ENCODE measurements at places on chromosomes 3 and 15.

GRCh38 chr3:89494734-89495133, 387.3 kb downstream of the EPHA3 start:
- DNase-seq, result no peak

DNA sequence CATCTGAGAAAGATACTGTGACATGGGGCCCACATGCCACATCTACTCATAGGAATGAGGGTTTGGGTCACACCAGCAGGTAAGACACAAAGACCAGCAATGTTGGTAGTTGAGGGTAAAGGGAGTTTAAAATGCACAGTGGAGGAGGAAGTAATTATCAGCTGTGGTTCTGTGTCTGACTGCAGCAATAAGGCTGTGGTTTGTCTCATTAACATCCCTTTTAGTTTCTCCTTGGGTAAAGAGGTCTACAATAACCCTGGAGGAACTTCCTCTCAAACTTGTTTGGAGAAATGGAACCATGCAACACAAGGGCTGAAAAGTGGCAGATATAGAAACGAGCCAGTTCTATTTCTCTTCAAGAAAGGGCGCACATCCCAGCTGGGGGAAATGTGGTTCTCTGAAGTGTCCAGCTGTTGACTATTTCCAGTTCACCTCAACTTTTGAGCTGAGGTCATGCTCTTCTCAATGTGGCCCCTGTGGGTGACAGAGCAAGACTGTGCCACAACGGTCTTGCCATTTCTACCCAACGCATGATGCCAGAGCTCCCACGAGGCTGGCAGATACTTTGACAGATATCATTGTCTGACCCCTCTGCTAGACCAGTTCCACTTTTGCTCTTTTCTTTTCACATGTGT, 234.3 kb downstream of the SQOR start:
- DNase-seq, result no peak

DNA sequence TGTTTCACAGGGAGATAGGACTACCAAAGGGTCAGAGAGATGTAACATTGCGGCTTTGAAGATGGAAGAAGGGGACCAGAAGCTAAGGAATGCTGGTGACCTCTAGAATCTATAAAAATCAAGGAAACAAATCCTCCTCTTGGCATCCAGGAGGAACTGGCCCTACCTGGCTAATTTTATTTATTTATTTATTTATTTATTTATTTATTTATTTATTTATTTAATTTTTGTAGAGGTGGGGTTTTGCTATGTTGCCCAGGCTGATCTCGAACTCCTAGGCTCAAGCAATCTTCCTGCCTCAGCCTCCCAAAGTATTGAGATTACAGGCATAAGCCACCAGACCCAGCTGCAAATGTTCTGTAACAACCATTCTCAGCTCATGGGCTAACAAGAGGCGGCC, 19.7 kb downstream of the MYL3 start:
- no peak for DNase-seq

- no peak for DNase-seq
These were observed 507.5 kb downstream of the SHQ1 start for GRCh38 chr3:72340476-72341379.

DNA sequence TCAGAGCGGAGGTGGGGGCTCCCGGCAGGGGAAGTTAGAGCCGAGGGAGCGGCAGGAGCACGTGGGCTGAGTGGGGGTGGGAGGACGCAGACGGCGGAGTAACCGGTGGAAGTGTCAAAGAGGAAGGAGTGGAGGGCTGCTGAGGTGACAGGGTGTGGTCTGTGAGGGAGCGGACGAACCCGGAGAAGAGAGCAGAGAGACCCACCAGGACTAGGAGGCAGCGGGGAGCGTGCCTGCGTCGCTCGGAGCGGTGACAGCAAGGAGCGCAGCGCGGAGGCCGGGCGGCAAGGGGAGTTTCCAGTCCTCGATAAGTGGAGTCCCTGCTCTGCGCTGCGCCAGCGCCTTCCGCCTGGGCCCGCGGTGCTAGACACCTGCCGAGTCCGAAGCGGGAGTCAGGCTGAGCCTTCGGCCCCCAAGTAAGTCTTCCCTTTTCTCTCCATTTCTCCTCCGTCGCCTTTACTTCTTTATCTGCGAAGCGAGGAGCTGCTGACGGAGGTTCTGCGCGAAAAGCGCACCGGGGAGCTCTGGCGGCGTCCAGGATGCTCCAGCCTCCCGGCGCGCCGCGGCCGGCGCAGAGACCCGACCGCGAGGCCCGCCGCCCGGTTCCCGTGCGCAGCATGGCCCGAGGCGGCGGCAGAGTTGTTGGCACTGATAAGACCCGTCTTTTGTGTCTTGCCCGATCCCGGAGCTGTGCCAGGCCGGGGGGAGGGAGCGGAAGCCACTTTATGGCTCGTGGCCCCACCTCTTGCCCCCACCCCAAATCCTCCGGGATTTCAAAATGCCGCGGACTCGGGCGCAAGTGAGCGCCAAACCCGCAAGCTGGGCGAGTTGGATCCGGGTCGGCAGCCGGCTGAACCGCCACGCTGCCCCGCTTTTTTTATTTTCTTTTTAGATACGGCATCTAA, 533.0 kb upstream of the SEMA6D start:
- DNase-seq, result no peak

DNA sequence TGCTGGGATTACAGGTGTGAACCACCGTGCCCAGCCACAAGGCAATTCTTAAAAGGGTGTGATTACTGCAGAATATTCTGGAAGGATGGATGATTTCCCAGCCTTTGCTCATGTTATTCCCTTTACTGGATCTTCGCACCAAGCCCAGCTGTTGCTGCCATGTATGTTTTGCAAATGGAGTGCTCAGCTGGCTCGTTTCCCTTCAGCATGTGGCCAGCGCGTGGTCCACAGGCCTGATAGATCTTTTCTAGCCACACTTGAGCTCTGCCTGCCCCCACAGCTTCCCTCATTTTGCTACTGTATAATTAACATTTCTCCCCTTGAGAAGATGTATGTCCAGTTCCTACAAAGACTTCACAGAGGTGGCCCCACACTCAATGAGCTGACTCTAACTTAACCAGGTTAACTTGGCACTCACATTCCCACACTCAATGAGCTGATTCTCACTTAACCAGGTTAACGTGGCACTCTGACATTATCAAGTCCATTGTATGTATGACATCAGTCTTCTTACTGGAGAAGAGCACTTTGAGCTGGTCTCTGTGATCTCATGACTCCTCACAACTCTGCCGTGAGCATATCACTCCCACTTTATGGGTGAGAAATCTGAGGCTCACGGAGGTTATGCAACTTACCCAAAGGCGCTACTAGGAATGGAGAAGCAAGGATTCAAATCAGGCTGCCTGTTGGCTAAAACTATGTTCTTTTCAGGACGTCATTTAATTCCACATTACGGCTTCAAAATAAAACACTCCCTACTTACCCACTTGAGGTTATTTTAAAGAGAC, 49.2 kb downstream of the TM4SF4 start:
- DNase-seq, result no peak

- no peak for DNase-seq
These were observed 63.8 kb upstream of the CGNL1 start for GRCh38 chr15:57312318-57313133.

- DNase-seq, result no peak
These were observed 3.1 kb downstream of the FOXL2NB start for GRCh38 chr3:138950006-138950644.

DNA sequence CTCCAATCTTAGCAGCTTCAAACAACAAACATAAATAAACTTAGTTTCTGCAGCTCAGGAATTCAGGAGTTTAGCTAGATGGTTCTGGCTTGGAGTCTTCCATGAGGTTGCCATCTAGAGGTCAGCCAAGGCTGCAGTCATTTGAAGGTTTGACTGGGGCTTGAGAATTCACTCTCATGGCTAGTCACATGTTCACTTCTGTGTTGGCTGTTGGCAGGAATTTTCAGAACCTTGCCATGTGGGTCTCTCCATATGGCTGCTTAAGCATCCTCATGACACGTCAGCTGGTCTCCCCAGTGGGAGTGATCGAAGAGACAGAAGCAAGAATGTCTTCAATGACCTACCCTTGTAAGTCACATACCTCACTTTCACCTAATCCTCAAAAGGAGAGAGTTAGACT, 269.2 kb upstream of the CNTN3 start:
- DNase-seq, result no peak

GRCh38 chr3:20604659-20605058, 418.7 kb upstream of the SGO1 start:
- no peak for DNase-seq

GRCh38 chr15:40770147-40770721, 454 bp downstream of the C15orf62 start:
- DNase-seq, result no peak

DNA sequence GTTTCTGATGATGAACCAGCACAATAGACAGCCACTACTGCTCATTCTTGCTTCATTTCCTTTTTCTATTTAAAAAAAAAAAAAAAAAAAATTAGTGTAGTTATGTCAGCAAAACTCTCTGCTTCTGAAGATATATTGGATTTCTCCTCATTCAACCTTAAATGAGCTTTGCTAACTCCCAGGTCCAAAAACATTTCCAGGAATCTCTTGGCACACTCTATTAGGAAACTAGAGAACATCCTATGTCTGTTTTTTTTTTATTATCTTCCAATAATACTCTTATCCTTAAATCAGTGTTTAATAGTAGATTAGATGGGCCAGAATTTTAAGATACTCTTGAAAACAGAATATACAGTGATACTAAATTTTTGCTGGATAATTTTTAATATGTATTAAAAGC, 398.0 kb downstream of the NAALADL2 start:
- DNase-seq, result no peak

GRCh38 chr3:95588473-95588872, 1225.9 kb upstream of the EPHA6 start:
- DNase-seq, result no peak

GRCh38 chr3:45026038-45026437, at the start of gene CLEC3B:
CLEC3B (plus strand) TSS chr3:45026303; CDS start chr3:45026363, 60 bp downstream.
- DNase-seq, result no peak

DNA sequence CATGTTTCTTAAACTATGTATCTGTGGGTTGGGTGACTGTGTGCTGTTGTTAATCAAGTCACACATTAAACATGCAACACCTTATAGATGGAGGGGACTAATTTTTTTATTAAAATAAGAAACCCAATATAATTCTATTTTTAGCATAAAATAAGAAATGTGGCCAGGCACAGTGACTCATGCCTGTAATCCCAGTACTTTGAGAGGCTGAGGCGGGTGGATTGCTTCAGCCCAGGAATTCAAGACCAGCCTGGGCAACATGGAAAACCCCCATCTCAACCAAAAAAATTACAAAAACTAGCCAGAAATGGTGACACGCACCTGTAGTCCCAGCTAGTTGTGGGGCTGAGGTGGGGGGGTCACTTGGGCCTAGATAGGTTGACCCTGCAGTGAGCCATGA, 1021.0 kb downstream of the EPHA3 start:
- no peak for DNase-seq
